ENCODE measurements at places on chromosomes 16 and 17. TPM values are rescaled to one million over a fixed set of nuclear protein-coding genes. Genes with fewer than 3 reads are reported as not detected.

Gene ABCC11
- 0.15 TPM for total RNA-seq

Gene PRR35
- total RNA-seq: not detected

Gene SSH2
- total RNA-seq: 53.9 TPM

Gene DHX58
- 12.6 TPM for total RNA-seq

Gene HOXB8
- total RNA-seq: 4.2 TPM

Gene JPT2
- total RNA-seq: 26.2 TPM

Gene HAP1
- total RNA-seq: 0.04 TPM

DNA sequence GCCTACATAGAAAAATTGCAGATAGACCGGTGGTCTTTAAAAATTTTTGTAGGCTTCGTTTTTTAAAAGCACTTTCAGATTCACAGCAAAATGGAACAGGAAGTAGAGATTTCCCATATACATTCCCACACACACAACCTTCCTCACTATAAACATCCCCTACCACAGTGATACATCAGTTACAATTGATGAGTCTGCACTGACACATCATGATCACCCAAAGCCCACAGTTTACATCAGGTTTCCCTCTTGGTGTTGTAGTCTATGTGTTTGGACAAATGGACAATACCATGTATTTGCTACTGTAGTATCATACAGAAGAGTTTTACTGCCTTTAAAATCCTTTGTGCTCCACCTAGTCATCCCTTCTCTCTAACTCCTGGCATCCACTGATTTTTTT is 113.9 kb upstream of the ADAMTS18 start:
- DNase-seq: no peak

GRCh38 chr17:33725675-33726271 is 432.7 kb upstream of the ASIC2 start:
- DNase-seq: peak; percentile 61

DNA sequence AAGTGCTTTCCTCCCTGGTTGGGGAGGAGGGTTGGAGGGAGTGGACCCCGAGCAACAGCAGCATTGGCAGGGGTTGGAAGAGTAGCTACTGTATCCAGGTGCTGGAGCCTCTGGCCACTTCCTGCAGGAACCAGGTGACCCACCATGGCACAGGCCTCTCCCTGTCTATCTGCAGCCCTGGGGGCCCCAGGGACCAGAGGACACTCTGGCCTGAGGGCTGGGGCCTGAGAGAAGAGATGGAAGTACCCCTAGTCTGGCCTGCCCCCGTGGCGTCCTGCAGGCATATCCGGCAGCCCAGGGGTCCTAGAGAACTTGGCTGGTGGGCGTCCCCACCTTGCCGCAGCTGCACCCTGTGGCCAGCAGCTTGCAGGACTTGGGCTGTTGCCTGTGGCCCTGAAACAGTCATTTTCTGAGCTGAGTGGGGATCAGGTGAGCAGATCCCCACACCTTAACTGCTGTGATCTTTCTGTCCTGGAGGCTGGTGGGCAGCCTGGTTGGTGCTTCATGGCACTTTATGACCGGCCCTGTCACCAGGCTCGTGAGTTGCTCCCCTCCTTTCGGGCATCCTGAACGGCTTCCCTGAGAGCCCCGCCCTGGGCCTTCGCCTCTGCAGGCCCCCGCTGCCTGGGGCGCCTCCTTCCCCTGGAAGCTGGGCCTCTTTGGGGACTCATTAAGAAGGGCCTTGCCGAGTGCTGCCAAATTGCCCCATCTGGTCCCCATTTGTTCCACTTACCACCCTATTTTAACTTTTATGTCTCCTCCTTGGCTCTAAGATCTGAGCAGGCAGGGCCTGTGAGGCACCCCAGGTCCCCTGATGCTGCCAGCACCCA is 298.6 kb downstream of the SEC14L1 start:
- DNase-seq: peak; percentile 80

DNA sequence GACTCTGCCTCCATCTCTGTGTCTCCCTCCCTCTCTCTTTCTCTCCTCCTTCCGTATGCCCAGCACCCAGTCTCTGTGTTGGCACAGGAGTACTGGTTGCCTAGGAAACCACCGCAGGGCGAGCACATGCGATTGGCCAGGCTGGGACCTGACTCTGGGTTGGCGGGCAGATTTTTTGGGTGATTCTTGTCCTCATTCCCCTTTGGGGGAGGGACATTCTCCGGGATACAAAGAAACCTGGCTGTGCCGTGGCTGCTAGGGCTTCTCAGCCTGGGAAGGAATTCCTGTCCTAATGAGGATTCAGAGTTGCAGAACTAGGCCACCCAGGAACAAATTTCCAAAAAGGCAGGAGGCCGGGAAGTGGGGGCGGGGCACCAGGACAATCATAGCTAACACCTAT is 168.9 kb downstream of the SHISA9 start:
- no peak for DNase-seq

GRCh38 chr17:79044462-79044861 is 20.5 kb downstream of the C1QTNF1 start:
- DNase-seq: no peak

- peak; percentile 66 for DNase-seq
Measured at GRCh38 chr16:57999971-58000705, at the start of gene ZNF319. TSS of gene ZNF319 (minus strand) at chr16:58000672. CDS start at chr16:57998265, 2,407 bp downstream.

GRCh38 chr17:61822326-61823285 is 40.7 kb downstream of the BRIP1 start:
- peak; percentile 43 for DNase-seq

GRCh38 chr16:51524555-51525373 is 373.7 kb upstream of the SALL1 start:
- no peak for DNase-seq

GRCh38 chr17:66381701-66382362 is 79.4 kb downstream of the PRKCA start:
- DNase-seq: no peak

DNA sequence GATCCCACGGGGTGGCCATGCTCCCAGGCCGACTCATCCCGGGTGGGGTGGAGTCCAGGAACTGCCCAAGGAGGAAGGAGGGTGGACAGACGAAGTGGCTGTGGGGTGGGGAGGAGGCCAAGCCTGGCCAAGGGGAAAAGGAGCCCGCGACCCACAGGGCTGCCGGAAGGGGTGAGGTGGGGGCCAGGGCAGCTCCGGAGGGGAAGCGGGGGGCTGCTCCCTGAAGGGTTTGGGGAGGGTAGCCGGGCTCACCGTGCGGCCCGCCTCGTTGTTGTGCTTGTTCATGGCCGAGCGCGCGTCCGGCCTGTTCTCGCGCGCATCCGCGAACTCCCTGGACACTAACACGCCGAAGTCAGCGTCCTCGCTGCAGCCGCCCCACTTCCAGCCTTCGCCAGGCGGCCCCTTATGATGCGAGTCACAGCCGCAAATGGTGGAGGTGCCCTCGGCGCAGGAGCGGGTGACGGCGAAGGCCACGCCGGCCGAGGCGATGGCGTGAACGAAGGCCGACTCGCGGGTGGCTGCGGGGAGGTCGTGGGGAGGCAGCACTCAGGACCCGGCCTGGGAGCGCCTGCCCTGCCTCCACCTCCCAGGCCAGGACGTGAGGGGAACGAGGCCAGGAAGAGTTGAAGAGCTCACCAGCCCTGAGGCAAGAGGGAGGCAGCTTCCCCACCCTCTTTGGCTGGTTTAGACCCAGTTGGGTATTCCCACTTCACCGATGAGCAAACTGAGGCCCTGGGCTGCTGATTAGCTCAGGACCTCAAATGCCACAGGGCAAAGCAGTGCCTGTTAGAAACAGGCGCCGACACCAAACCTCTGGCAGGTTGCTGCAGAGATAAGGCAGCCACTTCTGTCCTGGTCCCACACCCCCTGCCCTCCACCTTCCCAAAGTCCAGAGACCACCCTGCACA is 48.7 kb downstream of the WNT3 start:
- DNase-seq: peak; percentile 49

DNA sequence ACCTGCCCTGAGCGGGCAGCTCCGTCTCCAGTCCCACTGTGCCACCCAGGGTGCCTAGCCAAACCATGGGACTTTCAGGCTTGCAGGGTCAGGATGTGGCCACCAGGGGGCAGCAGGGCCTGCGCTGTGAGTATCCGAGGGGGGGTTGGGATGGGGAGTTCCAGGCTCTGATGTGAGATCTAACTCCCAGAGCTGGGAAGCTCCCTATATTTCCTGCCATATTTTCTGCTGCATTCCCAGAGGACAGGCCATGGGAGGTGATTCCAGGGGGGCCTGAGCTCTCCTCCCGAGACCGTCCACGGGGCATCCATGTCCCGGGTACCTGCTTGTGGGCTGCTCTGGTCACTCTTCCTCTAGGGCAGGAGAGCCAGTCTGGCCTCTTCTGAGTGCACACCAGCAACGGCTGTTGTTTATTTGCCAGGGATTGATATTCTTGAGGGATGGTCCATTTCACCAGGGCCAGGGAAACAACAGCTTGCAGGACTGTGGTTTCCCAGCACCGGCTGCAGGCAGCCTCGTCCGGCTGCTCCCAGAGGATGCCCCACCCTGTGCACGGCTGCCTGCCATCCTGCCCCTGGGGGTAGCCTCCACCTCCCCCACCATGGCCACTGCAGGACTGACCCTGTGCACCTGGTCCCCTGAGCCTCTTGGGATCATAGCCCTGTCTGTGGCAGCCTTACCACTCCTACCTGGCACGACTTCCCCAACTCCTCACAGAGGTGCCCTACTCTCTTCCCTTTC is 1.2 kb downstream of the GPR142 start:
- peak; percentile 85 for DNase-seq

DNA sequence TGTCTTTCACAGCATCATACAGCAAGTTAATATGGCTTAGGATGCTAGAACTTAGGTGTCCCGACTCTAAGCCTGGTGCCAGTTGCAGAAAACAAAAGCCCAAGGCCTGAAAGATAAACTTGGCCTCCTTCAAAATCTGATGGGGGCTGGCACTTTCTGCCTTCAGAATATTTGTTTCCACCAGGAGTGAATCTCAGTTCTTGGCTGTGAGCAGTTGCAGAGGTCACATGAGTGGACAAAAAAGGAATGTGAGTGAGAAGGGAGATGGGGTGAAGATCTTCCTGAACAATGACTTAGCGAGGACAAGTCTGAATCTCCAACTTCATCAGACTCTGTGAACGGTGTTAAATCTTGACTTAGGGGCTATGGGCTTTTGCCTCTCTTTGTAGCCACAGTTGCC is 46.6 kb downstream of the HOXB1 start:
- no peak for DNase-seq

GRCh38 chr17:67365738-67366192 is 612 bp downstream of the PSMD12 start:
- peak; percentile 60 for DNase-seq

DNA sequence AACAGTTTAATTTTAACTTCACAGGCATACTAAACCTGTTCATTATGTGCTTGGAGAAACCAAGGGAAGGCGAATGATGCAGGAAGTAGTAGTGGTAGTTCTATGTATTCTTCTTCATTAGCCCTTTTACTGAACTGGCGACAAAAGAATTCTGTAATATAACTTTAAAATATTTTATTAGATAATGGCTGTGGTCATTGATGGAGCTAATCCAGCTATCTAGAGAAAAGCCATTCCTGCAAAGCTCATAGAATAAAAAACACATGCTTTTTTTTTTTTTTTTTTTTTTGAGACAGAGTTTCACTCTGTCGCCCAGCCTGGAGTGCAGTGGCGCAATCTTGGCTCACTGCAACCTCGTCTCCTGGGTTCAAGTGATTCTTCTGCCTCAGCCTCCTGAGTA is 23.5 kb downstream of the TANC2 start:
- DNase-seq: no peak

DNA sequence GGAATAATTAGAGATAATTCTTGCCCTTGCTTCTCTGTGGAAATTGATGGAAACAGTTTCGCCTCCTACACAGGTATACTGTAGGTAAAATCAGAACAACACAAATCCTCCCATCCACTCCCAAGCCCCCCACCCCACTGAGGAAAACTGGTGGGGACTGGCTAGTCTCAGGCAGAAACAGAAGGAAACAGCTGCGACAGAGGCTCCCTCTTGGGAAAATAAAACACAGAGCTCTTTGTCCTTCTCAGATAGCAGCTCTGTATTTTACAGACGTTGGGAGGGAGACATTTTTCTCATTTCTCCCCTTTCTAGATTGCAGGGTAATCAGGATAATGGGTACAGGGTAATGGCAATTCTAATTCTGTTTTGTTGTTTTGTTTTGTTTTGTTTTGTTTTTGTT is 1.1 kb downstream of the SLFN13 start:
- DNase-seq: no peak

GRCh38 chr16:3951861-3952736 is 71.6 kb upstream of the CREBBP start:
- DNase-seq: no peak

- DNase-seq: no peak
Measured at GRCh38 chr16:368388-369158, 1.8 kb downstream of the MRPL28 start.

DNA sequence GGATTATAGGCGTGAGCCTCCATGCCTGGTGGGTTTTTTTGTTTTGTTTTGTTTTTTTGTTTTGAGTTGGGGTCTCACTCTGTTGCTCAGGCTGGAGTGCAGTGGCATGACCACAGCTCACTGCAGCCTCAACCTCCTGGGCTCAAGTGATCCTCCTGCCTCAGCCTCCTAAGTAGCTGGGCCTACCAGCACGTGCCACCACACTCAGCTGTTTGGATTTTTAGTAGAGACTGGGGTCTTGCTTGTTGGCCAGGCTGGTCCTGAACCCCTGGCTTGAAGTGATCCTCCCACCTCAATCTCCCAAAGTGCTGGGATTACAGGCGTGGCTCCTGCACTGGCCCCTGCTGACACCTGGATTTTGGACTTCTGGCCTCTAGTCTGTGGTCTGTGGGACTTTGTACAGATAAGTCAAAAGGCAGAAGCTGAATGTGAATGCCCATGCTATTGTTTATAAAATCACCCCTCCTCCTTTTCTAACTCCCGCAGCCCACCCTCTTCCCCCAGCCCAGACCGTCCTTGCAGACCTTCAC is 5.7 kb downstream of the SNAI3 start:
- DNase-seq: no peak

DNA sequence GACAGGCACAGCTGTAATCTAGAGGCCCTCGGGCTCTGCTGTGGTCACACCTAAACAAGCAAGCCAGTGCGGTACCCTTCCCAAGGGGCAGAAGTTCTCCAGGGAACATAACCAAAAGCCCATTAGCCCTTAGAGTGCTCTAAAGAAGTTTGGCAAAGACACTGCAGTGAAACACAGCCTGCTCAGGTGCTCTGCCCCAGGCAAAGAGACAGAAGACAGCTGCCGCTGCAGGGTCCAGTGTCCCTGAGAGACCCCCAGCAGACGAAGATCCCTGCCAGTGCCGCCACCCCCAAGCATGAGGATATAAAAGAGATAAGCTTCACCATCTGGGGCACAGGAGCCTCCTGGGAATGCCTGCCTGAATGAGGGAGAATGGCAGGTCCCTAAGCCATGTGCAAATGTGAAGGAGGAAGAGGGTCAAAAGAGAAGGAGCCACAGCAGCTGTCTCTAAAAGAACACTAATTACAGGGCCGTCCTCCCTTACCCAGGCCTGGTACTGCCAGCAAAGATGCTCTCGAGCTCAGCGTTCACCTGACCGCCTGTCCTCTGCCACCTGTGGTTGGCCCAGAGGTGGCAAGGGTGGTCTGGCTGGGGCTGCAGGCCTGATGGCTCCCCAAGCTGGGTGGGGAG is 29.7 kb downstream of the CUEDC1 start:
- peak; percentile 85 for DNase-seq
